Head of caudate nucleus (tissue), 42 donors: ENCODE measurements at places on chromosomes 4 and X.

GRCh38 chr4:18321956-18322530 is 300.5 kb upstream of the LCORL start:
- DNase-seq: no peak

DNA sequence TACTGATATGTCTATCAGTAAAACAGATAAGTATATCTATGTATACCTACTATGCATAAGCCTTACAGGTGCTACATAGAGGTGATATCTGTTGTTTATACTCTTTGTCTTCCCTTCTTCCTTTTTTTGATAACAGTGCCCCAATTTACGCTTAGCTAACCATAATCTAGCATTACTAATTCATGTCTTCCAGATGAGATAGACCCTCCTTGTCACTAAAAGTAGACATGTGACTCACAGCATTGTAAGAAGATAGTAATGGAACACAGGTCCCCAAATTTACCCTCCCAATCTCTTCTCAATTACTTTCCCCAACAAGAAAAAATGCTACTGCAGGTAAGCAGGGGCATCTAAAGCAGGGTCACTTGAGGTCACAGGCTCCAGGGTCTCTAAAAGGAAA is 7.9 kb upstream of the NFKB1 start:
- no peak for DNase-seq

DNA sequence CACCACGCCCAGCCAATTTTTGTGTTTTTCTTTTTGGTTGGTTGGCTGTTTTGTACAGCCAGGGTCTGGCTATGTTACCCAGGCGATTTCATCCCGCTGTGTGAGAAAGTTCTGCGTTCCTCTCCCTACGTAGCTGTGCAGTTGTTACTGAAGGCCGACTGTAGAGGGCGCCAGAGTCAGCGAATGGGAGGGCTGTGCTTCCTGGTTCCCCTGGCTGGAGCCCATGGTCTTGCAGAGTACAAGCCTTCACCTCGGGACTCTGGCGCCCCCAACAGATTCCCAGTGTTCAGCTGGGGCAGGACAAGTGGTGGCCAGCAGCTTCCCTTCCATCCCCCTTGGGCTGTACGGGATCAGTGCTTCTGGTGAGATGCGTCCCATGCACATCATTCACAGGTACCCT is 5.6 kb upstream of the CT45A1 start:
- DNase-seq: no peak

- DNase-seq: no peak
Observed at GRCh38 chr4:173130687-173131086, 37.9 kb upstream of the GALNT7 start.

GRCh38 chr4:150206954-150207353 is 128.7 kb downstream of the DCLK2 start:
- no peak for DNase-seq

DNA sequence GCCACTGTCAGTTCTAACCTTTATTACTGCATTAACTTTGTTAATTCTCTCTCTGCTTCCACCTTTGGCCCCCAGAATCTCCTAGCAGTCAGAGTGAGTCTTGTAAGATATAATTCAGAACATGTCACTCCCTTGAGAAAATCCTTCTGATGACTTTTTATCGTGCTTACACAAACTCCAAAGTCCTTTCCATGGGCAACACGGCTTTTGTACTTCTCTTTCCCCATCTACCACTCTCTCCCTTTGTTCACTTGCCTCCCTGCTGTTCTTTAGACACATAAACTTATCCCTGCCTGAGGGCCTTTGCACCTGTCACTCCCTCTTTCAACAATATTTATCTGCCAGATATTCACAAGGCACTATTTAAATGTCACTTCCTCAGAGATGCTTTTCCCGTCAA is 64.8 kb downstream of the MAOB start:
- DNase-seq: no peak

- DNase-seq: no peak
Observed at GRCh38 chr4:6929339-6929811, 19.7 kb downstream of the TBC1D14 start.

- DNase-seq: no peak
Observed at GRCh38 chr4:97396605-97397004, 746.7 kb downstream of the STPG2 start.
